Activated naive CD4-positive, alpha-beta T cell (primary cell): ENCODE measurements at places on chromosomes 3 and 15.

DNA sequence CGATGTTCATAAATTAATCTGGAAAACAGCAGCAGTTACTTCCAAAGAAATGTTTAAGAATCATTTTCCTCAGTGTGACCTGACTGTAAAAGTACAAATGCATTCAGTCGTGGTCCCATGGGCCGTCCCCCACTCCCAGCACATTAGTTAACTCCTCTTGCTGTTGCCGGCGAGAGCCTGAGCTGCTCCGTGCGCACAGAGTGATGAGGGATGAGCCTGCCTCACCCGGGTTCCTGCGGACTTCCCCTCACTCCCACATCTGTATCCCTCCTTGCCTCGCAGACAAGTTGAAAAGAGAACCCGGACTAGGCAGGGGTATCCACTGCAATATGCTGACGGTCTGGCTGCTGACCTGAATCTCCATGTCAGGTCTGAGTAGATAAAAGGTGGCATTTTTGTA is 861.7 kb upstream of the NR2F2 start:
- DNase-seq: no peak

DNA sequence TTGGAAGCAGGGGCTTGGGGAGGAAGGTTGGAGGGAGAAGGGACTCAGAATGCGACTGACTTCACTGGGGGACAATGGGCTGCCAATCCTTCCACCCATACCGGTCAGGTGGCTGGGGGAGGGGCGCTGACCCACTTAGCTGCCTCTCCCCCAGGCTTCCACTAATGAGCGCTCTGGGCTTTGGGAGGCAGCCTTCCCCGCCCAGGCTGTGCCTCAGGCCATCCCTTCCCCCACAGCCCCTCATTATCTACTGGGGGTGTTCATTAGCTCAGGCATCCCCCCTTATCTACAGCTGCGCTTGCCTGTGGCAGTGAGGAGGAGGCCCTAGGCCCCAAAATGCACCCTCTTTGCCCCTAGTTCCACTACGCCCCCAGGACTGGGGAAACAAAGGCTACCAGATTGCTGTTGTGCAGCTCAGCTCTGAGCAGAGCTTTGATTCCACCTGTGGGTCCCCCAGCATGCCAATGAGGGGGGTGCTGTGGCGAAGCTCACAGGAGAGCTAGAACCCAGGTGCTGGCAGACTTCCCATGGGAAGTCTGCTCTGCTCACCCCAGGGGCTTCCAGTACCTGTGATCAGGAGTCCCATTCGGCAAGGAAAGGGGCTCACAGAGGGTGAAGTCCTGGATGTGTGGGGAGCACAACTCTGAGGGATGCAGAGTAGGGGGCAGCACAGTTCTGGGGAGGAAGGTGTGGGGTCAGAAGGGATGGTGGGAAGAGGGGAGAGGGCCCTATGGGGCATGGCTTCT is 29.4 kb upstream of the SEMA3F start:
- no peak for DNase-seq

DNA sequence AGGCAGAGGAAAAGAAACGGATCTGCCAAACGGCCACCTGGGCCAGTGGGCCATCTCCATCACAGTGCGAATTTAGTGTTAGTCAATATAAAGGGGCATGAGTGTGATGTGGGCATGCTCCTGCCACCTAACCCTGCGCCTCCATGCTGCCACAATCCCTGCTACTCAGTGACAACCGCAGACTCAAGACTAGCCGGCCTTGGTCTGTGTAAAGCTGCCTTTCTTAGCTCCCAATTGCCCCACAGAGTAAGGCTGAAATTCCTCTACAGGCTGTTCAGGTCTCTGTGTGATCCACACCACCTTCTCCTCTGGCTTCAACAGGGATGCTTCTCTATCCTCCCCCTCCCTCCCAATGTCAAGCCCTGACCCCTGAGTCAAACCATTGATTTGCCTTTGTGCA is 269.7 kb downstream of the XXYLT1 start:
- DNase-seq: no peak

- no peak for DNase-seq
Observed at GRCh38 chr3:126416943-126417342, 22.2 kb downstream of the CFAP100 start.

GRCh38 chr3:35707904-35708303 is 68.6 kb downstream of the ARPP21 start:
- DNase-seq: no peak
